Fibroblast of skin of left quadriceps (primary cell): ENCODE measurements at places on chromosomes 3 and 15.

GRCh38 chr15:58398643-58399042, 33.1 kb upstream of the LIPC start:
- DNase-seq = no peak

DNA sequence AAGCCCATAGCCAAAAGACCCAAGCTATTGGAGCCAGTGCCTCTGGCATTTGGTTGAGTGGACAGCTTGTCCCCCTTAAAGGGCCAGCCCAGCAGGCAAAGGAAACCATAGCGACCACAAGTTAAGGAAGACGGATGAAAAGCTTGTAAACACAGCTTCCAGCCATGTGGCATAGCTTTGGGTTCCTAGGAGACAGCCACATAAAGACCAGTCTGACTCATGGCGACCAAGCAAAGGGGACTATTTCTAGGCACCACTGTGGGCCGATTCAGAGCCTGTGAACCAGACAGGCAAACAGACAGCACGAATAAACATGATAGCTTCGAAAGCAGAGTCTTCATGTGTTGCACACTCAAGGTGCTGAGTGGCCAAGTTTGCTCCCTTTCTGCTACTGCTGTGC, 30.5 kb upstream of the SRGAP3 start:
- DNase-seq = no peak

DNA sequence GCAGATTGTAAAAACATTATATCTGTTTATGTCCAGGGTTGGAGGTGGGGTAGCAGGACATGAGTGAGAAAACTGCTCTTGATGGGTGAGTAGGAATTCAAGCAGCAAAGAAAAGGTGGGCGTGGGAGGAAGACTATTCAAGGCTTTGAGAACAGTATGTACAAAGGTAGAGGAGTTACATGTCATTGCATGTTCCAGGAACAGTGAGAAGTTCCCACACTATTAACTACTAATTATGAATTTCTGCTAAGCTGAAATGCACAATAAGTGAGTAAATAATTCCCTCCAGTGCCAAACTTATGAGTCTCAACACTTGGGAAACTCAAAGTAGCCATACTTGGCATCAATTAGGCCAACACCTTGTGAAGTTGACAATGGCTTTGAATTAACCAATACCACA, 80.1 kb downstream of the SRGAP3 start:
- DNase-seq = no peak

GRCh38 chr3:158916111-158916510, 114.3 kb downstream of the MFSD1 start:
- no peak for DNase-seq

- DNase-seq = no peak
Observed at GRCh38 chr3:62920466-62920784, 45.2 kb upstream of the CADPS start.

GRCh38 chr15:83549623-83550022, 102.5 kb downstream of the SH3GL3 start:
- DNase-seq = no peak

- no peak for DNase-seq
Observed at GRCh38 chr15:79089331-79089889, 1.2 kb downstream of the RASGRF1 start.

DNA sequence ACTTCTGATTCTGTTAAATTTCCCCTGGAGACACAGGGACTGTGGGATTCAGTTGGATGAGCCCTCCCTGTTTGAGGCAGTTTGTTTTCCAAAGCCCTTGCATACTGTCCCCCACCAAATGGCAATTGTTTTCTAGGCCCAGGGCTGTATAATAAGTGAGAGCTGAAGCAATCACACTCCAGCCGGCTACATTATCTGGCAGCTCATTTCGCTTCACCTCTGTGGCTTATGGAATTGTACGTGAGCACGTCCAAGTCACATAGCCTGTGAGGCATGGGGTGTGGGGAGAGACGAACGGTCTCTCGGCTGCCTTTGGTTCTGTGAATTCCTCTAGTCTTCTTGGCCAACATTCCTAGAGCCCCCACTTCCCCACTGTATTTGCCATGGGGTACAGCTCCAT, 10.7 kb downstream of the RBP2 start:
- DNase-seq = no peak

GRCh38 chr15:37015451-37015850, 84.9 kb downstream of the MEIS2 start:
- DNase-seq = no peak

GRCh38 chr15:40320931-40321371, 2.5 kb upstream of the INAFM2 start:
- DNase-seq = no peak

GRCh38 chr3:186162221-186162620, 53.3 kb upstream of the ETV5 start:
- DNase-seq = no peak

- DNase-seq = no peak
Observed at GRCh38 chr3:134743006-134743405, 52.1 kb upstream of the EPHB1 start.

DNA sequence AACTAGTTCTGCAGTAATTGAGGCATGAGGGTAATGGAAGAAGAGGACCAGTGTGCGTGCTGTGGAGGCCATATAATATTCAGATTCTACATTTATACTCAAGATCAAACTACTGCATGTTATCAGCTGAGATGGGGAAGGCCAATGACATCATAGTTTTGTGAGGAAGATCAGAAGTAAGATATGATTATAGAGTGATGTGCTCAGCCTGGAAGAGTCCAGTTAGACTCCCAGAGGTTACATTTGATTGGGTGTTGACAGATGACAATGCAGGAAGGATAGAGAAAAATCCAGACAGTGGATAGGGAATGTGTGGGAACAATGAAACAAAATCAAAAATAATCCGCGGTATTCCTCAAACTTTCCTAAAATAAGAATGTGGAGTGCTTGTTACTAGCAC, 35.4 kb downstream of the GOLIM4 start:
- no peak for DNase-seq

GRCh38 chr3:174618368-174619080, 240.6 kb upstream of the NAALADL2 start:
- no peak for DNase-seq

- DNase-seq = no peak
Observed at GRCh38 chr15:94607176-94607654, 375.9 kb downstream of the MCTP2 start.

DNA sequence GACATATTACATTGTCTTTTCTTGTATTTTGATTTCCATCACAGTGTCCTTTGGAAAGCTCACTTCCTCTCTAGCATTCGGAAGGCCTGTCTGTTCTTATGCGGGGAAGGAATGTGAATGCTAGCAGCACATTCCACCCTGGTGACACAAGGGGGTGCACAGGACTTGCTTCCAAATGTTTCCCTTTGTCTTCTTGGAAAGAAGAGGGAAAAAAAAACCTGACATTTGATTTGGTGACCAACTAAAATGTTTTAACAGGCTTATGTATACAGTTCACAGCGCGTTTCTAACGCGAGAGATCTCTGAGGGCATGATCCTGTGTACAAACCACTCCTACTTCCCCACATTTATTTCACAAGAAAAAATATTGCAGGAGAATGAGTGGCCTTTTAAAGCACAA, 107.6 kb upstream of the FXR1 start:
- DNase-seq = peak; percentile 4

GRCh38 chr3:2477620-2478019, 379.0 kb downstream of the CNTN4 start:
- no peak for DNase-seq

- peak; percentile 36 for DNase-seq
Observed at GRCh38 chr15:71219645-71220044, 104.4 kb downstream of the THSD4 start.

GRCh38 chr3:52193065-52193464, 4.9 kb upstream of the ALAS1 start:
- DNase-seq = no peak

GRCh38 chr3:31600431-31600830, 67.7 kb downstream of the STT3B start:
- DNase-seq = no peak

DNA sequence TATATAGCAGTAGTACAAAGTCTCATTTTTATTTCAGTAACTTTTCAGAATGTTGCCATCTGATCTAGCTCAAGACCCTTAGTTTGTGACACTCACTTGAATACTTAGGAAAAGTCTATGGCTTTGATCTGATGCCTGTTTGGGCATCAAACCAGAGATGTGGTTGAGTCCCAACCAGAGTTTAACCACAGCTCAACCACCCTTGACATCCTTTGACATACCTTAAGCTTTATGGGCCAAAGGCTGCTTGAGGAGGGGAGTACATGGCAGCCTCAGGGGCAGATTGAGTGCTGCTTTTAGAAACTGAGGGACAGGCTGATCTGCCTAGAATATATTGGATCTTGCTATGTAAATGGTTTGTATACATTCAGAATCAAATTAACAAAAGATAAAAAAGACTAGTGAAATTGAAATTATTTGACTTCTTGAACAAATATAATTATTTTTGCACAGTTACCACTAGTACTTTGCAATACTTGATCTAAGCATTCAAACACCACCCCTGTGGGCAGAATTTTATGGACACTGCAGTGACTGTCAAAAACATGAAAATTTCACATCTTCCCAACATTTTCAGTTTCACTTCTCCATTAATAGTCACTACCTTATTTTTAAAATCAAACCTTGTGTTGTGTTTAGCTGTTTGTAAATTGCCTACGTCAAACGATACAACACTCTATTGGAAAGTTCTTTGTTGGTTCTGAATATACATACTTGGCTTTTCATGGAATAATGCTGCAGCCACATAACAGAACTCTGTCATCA, 199.8 kb downstream of the UBE2E2 start:
- no peak for DNase-seq

- DNase-seq = no peak
Observed at GRCh38 chr15:84603630-84604379, 3.0 kb downstream of the ZSCAN2 start.

DNA sequence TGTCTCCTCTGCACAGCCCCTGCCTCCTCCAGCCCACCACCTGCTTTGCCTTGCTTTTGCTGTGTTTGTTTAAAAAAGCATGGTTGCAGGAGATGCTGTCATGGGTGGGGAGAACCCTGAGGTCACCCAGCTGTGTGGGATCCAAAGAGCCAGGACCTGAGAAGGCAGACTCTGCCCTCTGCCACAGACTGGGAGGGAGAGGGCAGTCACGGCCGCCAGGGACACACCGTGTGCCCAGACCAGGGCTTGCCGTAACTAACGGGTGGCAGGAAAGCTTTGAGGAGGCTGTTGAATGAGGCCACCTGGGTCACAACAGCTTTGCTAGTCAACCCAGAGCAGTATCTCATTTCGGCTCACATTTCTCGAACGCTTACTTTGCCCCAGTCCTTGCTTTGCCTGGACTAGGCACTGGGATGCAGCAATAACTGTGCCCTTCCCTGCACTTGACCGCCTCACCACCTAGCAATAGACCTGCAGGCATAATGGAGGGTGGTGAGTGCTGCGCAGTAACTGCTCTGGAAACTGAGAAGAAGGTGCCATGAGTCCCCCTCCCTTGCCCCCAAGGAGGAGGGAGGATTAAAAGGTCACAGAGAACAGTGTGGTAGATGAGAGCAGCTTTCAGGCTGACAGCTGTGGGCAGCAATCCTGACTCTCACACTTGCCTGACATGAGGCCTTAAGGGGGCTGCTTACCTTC, 55.0 kb upstream of the CTDSPL start:
- DNase-seq = no peak

DNA sequence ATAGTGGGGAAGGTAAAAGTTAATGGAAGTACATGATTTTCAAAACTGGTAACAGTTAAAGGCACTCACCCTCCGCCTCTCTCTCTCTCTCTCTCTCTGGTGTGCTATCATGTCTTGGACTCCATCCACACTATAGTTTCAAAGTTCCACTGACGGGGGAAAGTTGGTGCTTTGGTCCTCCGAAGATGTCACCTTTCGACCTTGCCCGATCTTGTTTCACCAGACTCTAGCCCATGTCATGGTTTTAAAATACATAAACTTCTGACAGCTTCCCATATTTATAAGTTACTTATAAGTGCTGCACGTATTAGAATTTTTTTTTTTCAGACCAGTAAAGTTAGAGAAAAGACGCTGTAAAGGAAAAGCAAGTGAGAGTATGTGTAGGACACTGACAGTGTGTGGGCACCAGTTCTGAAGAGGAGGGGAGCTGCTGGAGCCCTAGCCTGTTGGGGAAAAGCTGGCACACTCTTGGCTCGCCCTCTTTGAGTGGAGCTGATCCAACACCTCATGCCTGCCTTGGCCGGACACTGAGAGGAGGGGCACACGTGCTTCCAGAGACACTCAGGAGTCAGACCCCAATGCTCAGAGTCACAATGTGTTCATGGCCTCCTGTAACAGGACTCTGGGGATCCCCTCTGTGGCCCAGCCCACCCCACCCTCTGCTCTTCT, 200.5 kb upstream of the TPM1 start:
- DNase-seq = no peak

- DNase-seq = no peak
Observed at GRCh38 chr15:70912187-70912586, 19.6 kb downstream of the LRRC49 start.

- no peak for DNase-seq
Observed at GRCh38 chr3:82080261-82080660, 318.8 kb upstream of the GBE1 start.

- no peak for DNase-seq
Observed at GRCh38 chr3:13594991-13595421, 46.1 kb downstream of the FBLN2 start.

DNA sequence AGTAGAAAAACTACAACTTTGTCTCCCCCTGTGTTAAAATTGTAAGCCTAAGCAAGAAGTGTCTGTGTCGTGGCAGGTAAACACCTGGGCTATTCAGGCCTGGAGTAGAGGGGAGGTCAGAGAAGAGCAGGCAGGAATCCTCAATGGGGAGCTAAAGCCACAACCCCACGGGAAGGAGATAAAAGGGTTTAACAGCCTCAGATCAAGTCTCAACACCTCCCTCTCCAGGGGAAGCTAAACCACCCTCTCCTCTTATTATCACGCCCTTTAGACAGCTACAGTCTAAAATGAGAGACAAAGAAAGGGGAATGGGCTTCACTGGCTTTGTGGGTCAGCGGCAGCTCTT, 11.6 kb downstream of the ETV5 start:
- no peak for DNase-seq

DNA sequence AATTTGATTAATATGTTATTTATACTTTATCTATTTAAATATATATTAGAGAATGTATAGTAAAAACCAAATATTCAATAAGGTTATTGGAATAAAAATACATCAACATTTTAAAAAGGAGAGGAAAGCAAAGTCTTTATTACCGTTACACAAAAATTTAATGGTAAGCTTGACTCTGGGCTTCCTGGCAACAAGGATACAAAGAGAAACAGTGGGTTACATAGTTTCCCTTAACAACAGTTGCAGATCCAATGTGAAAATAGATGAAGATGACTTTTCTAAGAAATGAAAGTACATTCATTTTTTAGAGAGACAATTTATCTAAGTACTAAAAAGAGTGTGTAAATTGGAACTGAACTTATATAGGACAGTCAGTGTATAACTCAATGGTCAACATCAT, 6.0 kb upstream of the PHLDB2 start:
- DNase-seq = no peak

- DNase-seq = no peak
Observed at GRCh38 chr3:64518496-64518895, 169.3 kb downstream of the ADAMTS9 start.

DNA sequence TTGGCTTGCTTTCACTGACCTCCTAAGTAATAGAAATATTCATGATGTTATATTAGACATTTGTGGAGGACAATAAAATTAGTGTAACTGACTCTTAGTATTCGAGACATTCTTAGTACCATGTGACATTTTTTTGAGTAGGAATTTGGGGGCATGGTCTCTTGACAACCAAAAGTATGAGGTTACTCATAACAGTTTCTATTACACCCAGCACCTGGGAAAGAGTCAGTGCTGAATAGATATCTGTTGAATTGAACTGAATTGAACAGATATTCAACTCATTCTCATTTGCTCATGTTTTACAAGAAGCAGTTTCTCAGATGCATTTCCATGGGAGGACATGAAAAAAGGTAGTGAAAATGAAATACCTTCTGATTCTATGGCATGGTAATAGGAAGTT, 84.4 kb downstream of the CMSS1 start:
- no peak for DNase-seq

GRCh38 chr3:177146646-177147045, 50.6 kb downstream of the TBL1XR1 start:
- peak; percentile 59 for DNase-seq
